ENCODE measurements at places on chromosomes 7 and 10.
A peak's percentile ranks its signal among the peaks of the same experiment; 100 is the strongest.

DNA sequence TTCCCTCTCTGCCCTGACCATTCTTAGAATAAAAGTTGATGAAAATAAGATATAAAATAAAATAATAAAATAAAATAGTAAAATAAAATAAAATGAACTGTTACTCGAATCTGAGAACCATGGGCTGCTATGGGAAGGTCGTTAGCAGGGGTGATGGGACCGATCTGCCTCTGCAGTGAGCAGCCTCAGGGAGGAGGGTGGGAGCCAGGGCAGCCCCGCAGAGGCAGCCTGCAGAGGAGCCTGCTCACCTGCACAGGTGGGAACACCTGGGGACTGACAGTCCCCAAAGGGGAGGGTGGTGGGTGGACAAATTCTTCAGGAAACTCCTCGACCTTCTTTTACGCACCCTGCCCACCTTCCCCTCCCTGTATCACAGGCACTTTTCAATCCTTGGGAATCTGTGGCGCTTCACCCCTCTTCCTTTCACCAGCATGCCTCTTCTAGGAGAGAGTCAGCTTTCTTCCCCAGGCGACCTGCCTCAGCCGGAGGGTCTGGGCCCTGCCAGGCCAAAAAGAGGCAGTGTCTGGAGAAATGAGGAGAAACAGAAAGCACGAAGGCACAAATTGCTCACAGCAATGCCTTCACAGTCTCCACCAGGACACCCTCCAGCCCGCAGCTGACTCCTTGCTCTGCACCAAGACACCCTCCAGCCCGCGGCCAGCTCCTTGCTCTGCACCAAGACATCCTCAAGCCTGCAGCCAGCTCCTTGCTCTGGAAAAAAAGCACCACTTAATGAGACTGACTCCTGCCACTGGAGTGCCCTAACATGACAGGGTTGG is 368.4 kb upstream of the SHH start:
- DNase-seq, result no peak

DNA sequence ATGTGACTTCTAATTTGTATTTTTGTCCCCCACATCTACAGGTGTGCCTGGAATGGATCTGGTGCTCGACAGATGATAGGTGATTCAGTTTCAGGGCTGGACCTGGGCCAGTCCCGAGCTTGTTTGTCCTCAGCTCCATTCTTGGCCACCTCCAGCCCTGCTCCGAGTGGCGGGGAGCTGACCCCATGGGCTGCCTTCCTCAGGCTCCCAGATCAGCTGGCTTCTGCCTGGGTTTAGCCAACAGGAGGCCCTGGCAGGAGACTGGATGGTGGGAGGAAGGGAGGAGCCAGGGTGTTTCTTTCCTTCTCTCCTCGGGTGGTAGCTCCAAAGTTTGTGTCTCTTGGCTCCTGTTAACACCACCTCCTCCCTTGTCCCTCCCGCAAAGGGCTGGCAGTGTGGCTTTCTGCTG is 75.2 kb downstream of the CDH23 start:
- DNase-seq, result no peak

- no peak for DNase-seq
Observed at GRCh38 chr7:80165177-80165576, 30.5 kb downstream of the GNAI1 start.

DNA sequence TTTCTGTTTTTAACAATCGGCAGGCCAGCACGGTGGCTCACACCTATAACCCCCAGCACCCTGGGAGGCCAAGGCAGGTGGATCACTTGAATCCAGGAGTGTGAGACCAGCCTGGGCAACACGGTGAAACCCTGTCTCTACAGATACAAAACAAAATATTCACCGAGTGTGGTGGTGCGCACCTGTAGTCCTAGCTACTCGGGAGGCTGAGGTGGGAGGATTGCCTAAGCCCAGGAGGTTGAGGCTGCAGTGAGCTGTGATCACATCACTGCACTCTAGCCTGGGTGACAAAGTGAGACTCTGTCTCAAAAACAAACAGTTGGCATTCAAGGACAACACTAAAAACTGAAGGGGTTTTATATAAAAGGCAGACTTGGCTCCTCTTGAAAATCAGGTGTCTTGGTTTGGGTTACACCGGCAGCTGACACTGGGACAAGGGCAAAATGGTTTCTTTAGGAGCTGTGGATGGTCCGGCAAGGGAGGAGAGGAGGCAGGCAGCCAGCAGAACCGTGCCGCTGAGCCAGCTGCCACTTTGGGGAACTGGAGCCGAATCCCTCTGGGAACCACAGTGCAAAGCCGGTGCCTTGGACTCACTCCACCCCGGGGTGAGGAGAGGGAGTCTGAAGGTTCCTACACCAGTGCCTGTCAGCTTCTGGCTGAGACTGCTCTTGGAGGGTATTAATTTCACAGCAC is 52.6 kb downstream of the CHST3 start:
- no peak for DNase-seq

GRCh38 chr7:157671358-157672255 is 334.8 kb downstream of the DNAJB6 start:
- peak; percentile 3 for DNase-seq

GRCh38 chr10:126931544-126931943 is 26.3 kb downstream of the DOCK1 start:
- no peak for DNase-seq
